ENCODE measurements at places on chromosomes 6 and 20. TPM values are rescaled to one million over a fixed set of nuclear protein-coding genes. Genes with fewer than 3 reads are reported as not detected.

DNA sequence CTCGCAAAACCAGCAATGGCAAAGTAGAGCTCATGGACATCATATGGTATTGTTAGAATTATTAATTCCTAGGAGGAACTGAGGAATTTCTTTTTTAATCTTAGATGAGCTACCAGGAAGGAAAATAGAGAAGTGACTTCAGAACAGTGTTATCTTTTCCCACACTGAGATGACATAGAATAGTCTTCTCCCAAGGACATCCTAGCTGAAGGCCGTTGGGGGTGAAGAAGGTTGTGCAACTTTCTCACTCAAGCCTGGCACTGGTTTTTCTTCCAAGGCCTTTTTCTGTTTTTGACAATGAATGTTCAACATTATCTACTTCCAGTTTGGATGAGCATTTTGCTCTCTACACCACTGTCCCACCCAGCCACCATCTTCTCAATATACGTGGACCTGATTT is 35.8 kb upstream of the MAS1 start:
- H3K4me1 ChIP-seq = no peaks in the 10 kb centered on the region
- no peaks in the 10 kb centered on the region for H3K27me3 ChIP-seq
- no peak overlapping the region for H3K4me3 ChIP-seq
- no peaks in the 10 kb centered on the region for H3K36me3 ChIP-seq

- no peaks in the 10 kb centered on the region for H3K36me3 ChIP-seq
- H3K27ac ChIP-seq = no peak overlapping the region
- H3K4me3 ChIP-seq = no peak overlapping the region
- DNase-seq = no peak
- H3K4me1 ChIP-seq = no peaks in the 10 kb centered on the region
These were observed 56.9 kb downstream of the LYRM2 start for GRCh38 chr6:89581689-89582088.

GRCh38 chr6:106913676-106914280 is 60.8 kb downstream of the CD24 start:
- H3K27me3 ChIP-seq = no peaks in the 10 kb centered on the region
- no peak overlapping the region for H3K27ac ChIP-seq
- H3K36me3 ChIP-seq = no peaks in the 10 kb centered on the region
- no peaks in the 10 kb centered on the region for H3K4me1 ChIP-seq
- DNase-seq = no peak

- H3K27me3 ChIP-seq = no peaks in the 10 kb centered on the region
- H3K36me3 ChIP-seq = no peaks in the 10 kb centered on the region
- H3K4me1 ChIP-seq = no peaks in the 10 kb centered on the region
- no peak overlapping the region for H3K27ac ChIP-seq
- no peak for DNase-seq
These were observed 103.5 kb downstream of the SCP2D1 start for GRCh38 chr20:18916886-18917750.

DNA sequence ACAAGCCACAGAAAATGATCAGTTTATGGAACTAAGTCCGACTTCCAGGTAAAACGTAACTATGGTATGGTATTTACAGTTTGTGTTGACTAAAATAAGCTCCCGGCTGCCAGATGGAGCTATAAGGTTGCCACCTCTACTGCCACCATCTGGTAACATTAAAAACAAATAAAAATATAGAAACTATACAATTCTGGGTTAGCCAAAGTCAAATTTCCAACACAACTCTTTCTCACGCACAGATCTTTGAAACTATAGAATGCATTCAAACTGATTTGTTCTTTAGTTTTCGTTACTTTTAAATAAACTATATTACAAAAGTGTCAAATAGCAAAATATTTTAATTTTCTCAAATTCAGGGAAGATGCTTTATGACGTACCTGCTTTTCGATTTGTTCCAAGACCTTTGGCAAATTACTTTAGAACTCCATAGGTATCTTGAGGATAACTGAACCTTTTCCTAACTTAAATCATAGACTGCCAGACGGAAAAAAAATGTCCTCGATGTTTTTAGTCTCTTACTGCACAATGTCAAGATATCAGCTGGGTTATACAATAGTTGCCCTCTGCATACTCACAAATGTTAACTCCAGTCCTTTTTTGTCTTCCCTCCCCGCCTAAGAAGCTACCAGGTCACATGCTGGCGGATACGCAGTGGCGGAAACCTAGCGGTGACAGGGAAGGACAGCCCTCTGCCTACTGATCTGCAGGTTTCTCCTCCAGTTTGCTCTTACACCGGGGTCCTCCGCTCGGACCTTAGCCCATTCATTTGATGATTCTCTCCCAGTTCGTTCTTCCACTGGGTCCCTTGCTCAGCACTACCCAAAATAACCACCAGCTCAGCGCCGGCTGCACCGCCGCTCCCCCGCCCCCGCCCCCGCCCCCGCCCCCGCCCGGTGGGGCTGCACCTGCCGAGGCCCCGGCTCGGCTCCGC is 888 bp downstream of the SLC17A5 start:
- peak overlapping the region; percentile 83 for H3K4me3 ChIP-seq
- H3K27ac ChIP-seq = peak overlapping the region; percentile 95
- no peaks in the 10 kb centered on the region for H3K27me3 ChIP-seq
- no peaks in the 10 kb centered on the region for H3K4me1 ChIP-seq

DNA sequence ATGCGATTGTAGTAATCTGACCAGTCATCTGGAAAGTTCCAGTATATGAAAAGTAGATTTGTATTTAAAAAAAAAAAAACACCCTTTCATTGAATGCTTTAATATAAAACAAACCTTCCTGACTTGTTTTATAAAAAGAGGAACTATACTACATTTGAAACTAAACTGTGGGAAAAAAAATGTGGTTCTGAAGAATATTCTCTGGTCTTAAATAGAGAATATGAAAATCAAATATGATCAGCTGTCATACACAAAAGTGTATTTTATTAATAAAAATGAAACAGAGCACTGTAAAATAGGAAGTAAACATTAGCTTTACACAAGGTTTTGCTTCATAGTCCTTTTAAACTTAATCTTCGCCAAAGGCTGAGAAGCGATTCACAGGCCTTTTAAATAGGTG is 25.3 kb upstream of the CD83 start:
- H3K27me3 ChIP-seq = no peaks in the 10 kb centered on the region
- H3K4me3 ChIP-seq = no peak overlapping the region
- DNase-seq = no peak
- no peaks in the 10 kb centered on the region for H3K36me3 ChIP-seq
- no peaks in the 10 kb centered on the region for H3K4me1 ChIP-seq

- DNase-seq = no peak
- no peaks in the 10 kb centered on the region for H3K27me3 ChIP-seq
- H3K4me1 ChIP-seq = no peaks in the 10 kb centered on the region
- H3K36me3 ChIP-seq = no peaks in the 10 kb centered on the region
- H3K27ac ChIP-seq = no peak overlapping the region
These were observed 22.1 kb downstream of the L3MBTL1 start for GRCh38 chr20:43529457-43530153.

DNA sequence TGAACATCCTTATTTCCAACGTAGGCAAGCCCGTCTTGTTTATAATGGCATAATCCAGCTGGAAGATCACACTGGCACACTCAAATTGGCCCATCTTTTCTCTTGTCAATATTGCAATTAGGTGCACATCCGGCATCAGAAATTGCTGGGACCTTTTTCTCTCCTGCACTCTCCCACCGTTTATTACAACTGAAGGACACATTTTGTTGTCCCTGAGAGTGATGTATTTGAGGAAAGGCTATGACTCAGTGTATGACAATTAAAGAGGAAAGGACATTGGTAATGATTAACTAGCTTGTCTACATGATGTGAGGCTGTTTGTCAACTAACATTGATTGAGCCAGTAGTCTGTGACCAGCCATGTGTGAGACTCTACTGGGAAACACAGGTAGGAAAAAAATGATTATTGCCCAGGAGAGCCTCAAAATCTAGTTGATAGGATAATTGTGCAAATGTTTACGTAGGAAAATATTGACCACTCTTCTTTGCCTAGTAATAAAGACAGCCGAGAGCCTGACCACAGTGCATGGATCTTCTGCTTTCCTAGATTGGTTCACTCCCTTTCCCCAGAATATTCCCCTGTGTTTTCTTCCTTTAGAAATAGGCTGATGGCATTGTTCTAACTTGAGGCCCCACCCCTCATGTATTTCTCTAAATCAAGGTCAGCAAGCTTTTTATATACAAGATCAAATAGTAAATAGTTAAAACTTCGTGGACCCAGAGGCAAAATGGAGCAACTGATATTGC is 230.0 kb upstream of the BTBD3 start:
- DNase-seq = no peak
- H3K4me3 ChIP-seq = peak overlapping the region; percentile 41
- no peaks in the 10 kb centered on the region for H3K4me1 ChIP-seq
- H3K27ac ChIP-seq = no peak overlapping the region
- H3K27me3 ChIP-seq = no peaks in the 10 kb centered on the region

- H3K4me3 ChIP-seq = no peak overlapping the region
- H3K36me3 ChIP-seq = no peaks in the 10 kb centered on the region
- no peaks in the 10 kb centered on the region for H3K4me1 ChIP-seq
- H3K27me3 ChIP-seq = no peaks in the 10 kb centered on the region
- no peak overlapping the region for H3K27ac ChIP-seq
These were observed 735.7 kb downstream of the QKI start for GRCh38 chr6:164150232-164150631.

DNA sequence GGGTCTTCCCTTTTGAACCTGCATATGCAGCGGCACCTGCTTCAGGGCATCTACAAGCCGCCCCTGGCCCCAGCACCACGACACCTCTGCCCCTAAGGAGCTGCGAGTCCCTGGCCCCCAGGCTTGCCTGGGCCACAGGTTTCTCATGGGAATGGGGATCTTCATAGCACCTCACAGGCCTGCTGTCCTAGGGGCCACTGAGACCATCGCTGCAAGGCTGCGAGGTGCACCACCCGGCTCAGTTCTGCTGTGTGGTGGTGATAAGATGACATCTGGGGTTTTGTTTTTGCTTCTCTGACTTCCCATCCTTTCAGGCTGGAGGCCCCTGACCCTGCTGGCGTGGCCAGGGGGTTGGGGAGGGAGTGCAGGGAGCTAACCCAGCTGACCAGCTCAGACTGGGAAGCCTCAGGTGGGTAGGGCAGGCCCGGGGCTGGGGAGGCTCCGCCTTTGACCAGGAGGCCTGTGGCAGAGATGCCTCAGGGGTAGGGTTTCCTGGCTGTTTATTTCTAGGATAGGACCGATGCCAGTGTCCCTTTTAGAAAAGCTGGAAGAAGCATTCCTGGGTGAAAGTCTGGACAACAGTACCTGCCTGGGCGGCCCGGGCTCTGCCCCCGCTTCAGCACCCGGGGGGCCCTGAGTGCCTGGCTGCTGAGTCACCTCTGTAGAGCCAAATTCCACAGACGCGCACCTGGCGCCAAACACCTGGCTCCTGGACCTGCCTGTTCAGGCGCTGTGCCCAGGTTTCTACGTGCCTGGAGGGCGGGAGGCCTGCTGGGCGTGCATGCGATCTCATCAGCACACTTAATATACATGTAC is 264.7 kb downstream of the DLL1 start:
- H3K4me3 ChIP-seq = no peak overlapping the region
- DNase-seq = no peak
- H3K27me3 ChIP-seq = no peaks in the 10 kb centered on the region
- H3K27ac ChIP-seq = no peak overlapping the region
- no peaks in the 10 kb centered on the region for H3K4me1 ChIP-seq

GRCh38 chr6:167462514-167463312 is 137.8 kb downstream of the TTLL2 start:
- no peaks in the 10 kb centered on the region for H3K27me3 ChIP-seq
- no peak overlapping the region for H3K4me3 ChIP-seq
- H3K36me3 ChIP-seq = no peaks in the 10 kb centered on the region
- no peak overlapping the region for H3K27ac ChIP-seq
- no peak for DNase-seq

DNA sequence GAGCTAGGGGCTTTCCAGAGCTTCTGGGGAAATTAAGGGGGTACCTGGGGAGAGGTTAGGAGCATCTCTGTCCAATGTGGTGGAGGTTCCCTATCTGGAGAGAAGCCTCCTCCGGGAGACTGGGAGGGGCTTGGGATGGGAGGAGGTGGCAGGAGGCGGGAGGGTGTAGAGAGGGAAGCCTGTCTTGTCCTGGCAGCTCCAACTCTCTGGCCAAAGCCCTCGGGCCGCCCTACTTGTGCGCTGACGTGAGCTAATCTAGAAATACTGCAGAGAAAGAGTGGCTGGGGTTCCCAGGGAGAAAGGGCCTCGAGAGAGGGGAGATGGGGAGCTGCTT is 1.6 kb upstream of the SLC32A1 start:
- no peak overlapping the region for H3K4me3 ChIP-seq
- H3K27ac ChIP-seq = no peak overlapping the region
- no peaks in the 10 kb centered on the region for H3K36me3 ChIP-seq

- H3K4me1 ChIP-seq = no peaks in the 10 kb centered on the region
- H3K4me3 ChIP-seq = no peak overlapping the region
- no peak for DNase-seq
- H3K27me3 ChIP-seq = no peaks in the 10 kb centered on the region
- no peaks in the 10 kb centered on the region for H3K36me3 ChIP-seq
These were observed 589.7 kb downstream of the CBLN4 start for GRCh38 chr20:55415567-55416142.

GRCh38 chr6:35547676-35548075 is 35.0 kb upstream of the TULP1 start:
- no peak overlapping the region for H3K27ac ChIP-seq
- no peak for DNase-seq
- H3K27me3 ChIP-seq = no peaks in the 10 kb centered on the region
- no peaks in the 10 kb centered on the region for H3K36me3 ChIP-seq
- H3K4me1 ChIP-seq = no peaks in the 10 kb centered on the region

DNA sequence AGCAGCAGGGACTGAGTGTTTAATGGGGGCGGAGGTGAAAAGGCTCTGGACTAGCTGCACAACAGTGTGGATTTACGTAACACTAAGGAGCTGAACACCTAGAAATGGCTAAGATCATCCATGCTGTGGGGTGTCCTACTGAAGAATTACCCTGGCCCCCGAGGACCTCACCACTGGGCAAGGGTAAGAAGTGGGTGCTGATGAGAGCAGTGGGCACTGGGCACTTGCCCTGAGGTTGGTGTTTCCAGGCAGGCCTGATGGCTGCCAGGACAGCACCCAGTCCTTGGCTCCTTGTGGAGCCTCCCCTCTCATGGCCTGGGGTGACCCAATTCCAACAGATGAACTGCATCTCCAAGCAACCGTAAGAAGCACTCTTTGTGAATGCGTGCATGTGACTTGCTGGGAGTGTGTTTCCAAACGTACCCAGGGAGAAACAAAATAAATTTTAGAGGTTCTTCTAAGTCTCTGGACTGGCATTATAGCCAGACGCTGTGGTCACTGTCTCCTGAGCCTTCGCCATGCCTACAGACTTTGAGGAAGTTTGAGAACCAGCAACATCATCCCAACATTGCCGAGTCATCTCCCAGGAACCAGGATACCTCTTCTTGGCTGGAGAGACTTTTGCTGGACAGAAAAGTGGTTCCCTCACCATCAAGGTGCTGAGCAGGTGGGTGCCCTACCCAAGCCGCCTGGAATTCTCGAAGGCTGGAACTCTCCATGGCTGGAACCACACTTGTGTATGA is 245.9 kb downstream of the ERMARD start:
- no peaks in the 10 kb centered on the region for H3K27me3 ChIP-seq
- no peaks in the 10 kb centered on the region for H3K4me1 ChIP-seq
- no peaks in the 10 kb centered on the region for H3K36me3 ChIP-seq

The PEX3 gene
- total RNA-seq = 16.6 TPM

The PLCB1 gene
- 28.1 TPM for total RNA-seq

The RAB44 gene
- 0.53 TPM for total RNA-seq

The DZANK1 gene
- total RNA-seq = 1.6 TPM

The TENT5A gene
- total RNA-seq = 73.4 TPM

The CRYBG1 gene
- 54.5 TPM for total RNA-seq

The DDX43 gene
- total RNA-seq = not detected
